ENCODE measurements at places on chromosomes 7 and 10.
A peak's percentile ranks its signal among the peaks of the same experiment; 100 is the strongest.

DNA sequence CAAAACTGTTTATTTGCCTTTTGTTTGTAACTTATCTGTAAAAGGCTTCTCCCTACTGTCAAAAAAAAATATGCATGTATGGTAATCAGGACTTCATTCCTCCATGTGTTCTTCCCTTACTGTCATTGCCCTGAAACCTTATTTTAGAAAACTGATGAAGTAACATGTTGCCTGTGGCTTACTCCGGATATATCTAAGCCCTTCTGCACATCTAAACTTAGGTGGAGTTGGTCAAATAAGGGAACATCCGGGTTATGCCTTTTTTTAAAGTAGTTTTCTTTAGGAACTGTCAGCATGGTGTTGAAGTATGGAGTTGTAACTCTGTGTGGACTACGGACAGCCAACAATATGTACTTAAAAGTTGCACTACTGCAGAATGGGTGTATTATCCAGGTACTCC, 6.2 kb downstream of the SAR1A start:
- DNase-seq, result no peak

DNA sequence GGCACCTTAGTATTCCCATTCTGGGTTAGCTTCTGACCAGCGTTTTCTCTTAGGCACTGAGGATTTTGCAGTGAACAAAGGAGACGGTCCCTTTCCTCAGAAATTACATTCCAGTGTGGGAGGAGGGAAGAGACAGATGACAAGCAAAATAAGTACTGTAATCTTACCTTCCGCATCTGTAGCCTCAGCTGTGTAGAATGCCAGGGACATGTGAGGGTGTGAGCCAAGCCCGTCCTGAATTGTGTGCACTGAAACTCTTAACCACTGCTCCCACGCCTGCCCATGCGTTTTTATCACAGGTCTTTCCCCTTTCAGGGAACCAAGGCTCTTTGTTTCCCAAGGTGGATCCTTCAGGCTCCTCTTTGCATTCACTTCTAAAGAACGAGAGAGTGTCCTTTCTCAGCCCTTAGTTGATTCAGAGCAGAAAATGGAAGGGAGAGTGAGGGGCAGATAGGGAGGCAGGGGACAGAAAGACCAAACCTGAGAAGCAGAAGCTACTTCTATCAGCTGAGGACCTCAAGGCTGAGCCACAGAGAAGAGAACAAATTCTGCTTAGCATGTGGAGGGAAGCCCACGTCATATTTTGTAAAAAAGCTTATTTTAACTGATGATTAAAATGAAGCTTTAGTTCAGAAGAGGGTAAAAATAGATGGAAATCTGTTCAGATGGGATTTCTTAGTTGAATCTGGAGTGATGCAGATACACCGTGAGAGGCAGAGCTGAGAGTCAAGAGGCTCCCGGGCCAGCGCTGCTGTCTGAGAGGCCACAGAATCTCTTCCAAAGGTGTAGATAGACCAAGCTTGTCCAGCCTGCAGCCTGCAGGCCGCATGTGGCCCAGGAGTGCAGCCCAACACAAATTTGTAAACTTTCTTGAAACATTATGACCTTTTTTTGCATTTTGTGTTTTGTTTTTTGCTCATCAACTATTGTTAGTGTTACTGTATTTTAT, 122.5 kb downstream of the CCNY start:
- no peak for DNase-seq

DNA sequence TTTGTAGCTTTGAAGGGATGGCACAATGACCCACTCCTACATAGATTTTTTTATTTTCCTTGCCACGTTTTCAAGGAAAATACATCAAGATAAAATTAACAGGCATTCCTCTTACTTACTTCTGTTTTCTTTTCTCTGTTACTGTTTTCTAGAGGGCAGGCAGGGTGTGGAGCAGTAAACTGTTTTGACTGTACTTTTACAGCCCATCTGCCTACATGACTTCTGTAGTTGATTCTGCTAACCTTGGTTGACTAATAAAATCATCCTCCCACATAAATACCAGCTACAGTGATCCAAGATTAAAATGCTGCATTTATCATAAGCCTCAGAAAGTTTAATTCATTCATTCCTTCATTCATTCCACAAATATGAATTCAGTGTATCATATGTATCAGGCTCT, 158.5 kb downstream of the TRIL start:
- DNase-seq, result no peak

- peak; percentile 23 for DNase-seq
Observed at GRCh38 chr7:141701489-141702046, 398 bp downstream of the DENND11 start.

- no peak for DNase-seq
Observed at GRCh38 chr7:40656349-40656748, 521.5 kb downstream of the SUGCT start.

- no peak for DNase-seq
Observed at GRCh38 chr10:59873896-59874295, 32.5 kb downstream of the CCDC6 start.

GRCh38 chr10:97651773-97652172, 11.3 kb downstream of the PI4K2A start:
- DNase-seq, result peak; percentile 100

DNA sequence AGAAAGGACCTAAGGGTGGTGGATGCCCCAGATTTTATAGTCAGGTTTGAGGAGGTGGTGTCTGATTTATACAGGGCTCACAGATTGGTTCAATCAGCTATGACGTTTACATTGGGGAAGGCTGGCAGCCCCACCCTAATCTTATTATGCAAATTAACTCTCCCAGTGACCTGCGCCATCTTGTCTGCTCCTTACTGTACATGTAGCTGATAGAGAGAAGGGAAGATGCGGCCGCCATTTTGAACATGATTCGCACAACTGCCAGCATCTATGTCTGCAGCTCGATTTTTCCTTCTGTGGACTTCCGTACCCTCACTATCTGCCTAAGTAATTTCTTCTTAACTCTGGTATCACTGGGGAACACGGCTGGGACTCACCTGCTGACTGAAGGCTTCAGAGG, 619.0 kb upstream of the DPP6 start:
- DNase-seq, result no peak

GRCh38 chr7:34156336-34156735, 251.0 kb downstream of the BMPER start:
- DNase-seq, result no peak

- DNase-seq, result no peak
Observed at GRCh38 chr7:117973975-117974374, 100.7 kb upstream of the CTTNBP2 start.

DNA sequence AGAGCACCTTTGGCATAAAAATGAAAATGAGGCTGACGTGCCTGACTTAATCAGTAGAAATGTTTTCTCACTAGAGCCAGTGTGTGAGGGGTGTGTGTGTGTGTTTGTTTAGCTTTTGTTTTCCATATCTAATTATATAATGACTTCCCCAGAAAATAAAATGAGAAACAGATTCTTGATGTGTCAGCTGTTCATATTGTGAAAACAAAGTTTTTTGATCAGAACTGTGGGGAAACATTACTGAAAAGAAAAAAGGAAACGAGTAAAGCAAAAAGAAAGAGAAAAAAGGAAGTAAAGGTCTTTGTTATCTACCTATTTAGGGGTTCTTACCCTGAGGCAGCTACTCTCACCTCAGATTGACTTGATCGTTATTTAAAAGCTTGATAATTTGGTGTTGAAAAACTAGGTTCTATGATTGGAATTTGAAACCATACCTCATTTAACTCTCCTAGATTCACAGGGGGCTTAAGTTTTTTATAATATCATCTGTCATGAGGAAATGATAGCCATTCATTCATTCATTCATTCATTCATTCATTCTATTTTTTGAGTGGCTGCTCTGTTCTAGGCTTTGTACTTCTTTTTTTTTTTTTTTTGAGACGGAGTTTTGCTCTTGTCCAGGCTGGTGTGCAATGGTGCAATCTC, 58.0 kb downstream of the CREM start:
- DNase-seq, result no peak

DNA sequence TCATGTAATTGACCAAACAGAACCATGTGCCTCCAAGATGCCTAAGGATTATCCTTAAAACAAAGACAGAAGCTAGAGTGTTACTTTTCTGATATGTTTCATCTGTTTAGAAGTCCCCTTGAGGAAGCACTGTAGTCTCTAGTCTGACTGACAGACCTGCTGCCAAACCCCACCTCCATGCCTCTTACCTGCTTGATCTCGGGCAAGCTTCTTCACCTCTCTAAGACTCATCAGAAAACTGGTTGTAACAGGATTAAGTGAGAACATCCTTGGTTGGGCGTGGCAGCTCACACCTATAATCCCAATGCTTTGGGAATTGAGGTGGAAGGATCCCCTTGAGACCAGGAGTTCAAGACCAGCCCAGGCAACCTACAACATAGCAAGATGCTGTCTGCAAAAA, 42.2 kb upstream of the OTUD1 start:
- peak; percentile 51 for DNase-seq

DNA sequence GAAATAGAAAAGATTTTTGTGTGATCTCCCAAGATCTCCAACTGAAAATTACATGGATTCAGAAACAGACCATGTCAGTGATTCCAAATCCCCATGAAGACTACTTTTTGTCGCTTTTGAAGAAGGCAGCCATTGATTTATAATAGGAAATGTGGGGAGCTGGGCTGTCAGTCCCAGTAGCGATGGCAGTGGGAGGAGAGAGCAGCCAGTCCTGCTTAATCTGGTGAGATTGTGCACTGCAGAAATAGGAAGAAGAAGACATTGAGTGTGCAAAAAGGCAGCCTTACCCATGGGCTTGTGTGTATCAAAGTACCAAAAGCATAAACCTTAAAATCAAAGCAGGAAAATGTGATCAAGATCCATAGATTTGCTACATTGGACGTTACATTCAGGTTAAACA, 4.8 kb downstream of the ADRB1 start:
- no peak for DNase-seq

DNA sequence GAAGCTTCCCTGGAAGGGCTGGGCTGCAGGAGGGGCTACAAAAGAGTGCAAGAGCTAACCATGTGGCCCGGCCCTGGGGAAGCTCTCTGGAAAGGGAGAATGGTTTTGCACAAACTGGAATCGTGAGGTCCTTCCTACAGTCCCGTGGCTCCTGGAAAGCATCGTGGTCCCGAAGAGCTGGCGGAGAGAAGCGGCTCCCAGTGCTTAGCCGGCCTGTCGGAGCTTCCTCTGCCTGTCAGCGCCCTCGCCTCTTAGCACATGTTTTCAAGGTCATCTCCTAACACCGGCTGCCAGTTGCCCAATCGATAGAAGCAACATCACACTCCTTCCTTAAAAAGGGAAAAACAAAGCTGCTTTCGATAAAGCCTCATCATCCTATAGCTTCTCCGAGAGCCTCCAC, 42.1 kb upstream of the MGMT start:
- no peak for DNase-seq

DNA sequence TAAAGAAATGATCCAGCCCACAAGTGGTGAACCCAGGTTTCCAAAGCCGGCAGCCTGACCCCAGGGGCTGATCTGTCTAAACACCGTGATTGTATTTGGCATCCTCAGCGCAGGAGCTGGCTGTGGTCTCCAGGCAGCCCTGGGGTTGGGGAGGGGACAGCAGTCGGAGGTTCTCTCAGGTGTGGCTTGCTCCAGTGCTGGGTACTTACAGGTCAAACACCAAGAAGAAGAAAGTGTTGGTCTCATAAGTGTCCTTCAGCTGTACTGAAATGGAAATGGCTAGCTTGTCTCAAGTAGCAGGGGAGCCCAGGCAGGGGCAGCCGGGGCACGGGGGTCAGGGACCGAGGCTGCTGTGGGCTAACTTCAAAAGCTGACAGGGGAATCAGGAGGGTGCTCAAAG, 6.0 kb downstream of the PHKG1 start:
- no peak for DNase-seq

GRCh38 chr7:38318803-38319416, 45.5 kb upstream of the TARP start:
- peak; percentile 76 for DNase-seq

DNA sequence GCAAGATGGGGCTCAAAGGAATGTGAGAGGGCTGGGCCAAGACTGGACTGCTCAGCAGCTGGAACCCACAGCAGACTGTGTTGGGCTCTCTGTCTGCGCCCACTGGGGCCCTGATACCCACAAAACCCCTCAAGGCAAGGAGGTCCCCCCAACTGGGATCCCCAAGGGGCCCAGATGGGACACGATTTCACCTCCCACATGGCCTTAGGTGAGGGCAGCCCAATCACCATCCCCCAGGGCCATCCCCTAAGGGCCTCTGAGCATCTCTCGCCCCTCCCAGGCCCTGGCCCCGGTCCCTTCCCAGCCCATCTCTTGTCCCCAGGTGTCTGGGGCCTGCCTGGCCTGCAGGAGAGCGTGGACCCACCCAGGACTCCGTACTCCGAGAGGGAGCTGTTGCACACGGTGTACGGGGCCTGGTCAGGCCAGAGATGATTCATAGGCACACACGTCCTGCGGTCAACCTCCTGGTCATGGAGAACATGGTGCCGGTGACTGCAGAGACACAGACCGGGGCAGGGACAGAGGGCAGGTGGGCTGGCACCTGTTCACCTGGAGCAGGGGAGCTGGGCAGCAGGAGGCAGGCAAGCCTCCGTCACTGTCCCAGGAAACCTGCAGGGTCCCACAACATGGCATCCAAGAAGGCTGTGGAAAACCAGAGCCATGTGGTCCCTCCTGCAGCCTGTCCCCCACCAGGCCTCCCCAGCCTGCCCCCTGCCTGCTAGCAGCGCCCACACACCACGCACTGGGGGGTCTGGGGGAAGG, 21.6 kb downstream of the OGDHL start:
- DNase-seq, result no peak

DNA sequence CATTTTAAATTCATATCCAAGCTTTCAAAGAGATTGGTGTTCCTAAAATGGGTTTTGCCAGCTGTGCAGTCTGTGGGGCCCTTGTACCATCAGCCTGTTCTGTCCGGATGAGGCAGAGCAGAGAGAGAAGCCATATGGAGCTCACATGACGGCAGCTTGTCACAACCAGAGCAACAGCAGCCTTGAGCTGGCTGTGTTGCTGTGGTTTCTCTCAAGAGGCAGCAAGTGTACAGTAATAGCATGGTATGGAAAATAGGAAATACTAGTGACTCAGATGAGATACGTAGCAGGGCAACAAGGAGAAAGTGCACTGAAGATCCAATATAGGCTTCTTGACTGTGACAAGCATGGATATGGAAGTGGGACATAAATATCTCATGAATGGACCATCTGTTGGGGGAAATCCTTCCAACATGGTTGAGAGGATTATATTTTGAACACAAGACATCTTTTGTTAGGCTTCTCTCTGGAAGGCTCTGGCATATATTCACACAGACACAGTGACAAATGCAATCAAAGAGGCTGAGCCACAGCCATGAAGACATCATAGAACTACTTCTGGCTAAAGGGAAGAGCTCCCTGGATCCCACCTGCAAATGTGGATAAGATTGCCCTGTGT, 251.0 kb upstream of the TAC1 start:
- no peak for DNase-seq

Measured in epithelial cell of esophagus (primary cell).